Liver (tissue), 10 donors: ENCODE measurements at places on chromosomes 5 and 9. TPM values are rescaled to one million over a fixed set of nuclear protein-coding genes. Genes with fewer than 3 reads are reported as not detected.

GRCh38 chr5:60493372-60493771 lies 206.6 kb downstream of the DEPDC1B start:
- DNase-seq = no peak

SH3GL2 gene
- not detected for total RNA-seq

RASEF gene
- total RNA-seq = 1.5 TPM

GRCh38 chr9:107208121-107208520 lies 75.0 kb upstream of the RAD23B start:
- no peak for DNase-seq

DNA sequence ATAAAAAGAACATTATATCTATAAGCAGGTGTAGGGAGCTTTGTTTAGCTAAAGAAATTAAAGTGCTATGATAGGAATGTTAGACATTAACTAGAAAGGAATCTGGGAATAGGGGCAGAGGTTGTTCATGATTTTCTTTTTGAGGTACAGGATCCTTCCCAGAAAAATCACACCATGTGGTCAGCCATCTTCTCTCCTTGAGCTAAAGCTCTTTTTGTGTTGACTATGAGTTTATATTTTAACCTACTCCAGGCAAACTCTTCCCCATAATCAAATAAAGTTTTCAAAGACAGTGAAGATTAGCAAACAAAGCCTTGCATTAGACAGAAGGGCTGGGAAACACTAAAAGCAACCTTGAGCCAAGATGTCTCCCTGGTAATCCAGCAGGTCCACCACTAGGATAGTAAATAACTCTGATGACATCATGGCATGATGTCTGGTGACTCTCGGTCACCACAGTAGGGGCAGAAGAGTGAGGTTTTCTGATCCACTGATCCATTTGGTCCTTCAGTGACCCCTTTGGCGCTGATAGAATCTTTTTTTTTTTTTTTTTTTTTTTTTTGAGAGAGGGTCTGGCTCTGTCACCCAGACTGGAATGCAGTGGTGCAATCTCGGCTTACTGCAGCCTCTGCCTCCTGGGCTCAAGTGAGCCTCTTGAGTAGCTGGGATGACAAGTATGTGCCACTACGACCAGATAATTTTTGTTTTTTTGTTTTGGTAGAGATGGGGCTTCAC lies 30.6 kb upstream of the IL6ST start:
- DNase-seq = no peak

PAEP gene
- total RNA-seq = not detected

DNA sequence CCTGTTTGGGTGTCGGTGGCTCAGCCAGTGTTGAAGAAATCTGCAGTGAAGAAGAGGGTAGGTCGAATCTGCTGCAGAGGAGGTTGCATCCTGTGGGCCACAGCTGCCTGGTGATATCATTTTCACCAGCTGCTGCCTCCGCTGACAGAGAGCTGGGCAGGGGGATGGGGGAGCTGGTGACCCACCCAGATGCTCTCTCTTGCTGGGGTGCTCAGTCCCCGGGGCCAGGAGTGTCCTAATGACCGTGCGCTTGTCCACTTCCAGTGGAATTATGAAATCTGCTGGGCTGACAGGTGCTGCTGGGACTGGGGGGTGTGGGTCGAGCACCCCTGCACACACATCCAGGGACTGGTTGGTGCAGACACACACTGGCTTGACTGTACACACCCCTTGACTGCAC lies 83.2 kb upstream of the IRX4 start:
- DNase-seq = no peak
